ENCODE measurements at places on chromosomes 11 and 22.

- DNase-seq = no peak
Measured at GRCh38 chr22:34904486-34904885, 161.5 kb upstream of the ISX start.

- no peak for DNase-seq
Measured at GRCh38 chr11:117420143-117420485, 92.5 kb downstream of the CEP164 start.

DNA sequence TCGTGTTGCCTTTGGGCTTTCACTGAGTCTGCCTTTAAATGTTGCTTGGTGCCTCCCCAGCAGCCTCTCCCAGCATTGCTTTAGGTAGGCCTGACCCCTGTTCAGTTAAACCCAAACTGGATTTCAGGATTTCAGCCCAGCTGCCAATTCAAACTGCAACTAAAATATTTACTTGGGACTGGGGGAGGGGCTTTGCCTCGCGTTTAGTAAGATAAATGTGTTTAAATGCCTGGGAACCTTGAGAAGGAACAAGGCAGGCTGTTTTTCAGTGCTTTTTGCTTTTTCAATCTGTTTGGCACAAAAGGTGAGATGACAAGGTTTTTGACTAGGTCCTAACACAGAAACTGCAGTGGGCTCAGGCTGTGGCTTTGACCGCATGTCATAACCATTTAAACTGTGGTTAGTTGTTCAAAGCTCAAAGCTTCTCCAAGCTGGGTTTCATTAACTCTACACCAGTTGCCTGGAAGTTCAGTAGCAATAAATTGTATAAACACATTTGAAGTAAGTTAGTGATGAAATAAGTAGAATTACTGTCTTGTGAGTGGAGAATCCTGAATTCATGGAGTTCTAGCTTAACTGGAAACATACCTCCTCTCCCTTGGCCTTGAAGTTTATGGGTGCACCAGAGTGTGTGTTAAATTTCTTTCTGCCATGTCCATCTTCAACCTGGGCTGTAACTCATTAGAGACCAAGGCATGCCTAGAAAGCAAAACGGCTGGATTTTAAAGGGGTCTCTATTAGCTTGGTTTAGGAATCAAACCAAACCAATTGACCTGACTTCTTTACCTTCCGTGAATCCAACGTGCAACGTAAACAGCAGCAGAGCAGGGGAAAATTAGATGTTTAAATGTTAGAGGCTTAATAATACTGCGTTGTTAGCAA lies 3.6 kb downstream of the PKNOX2 start:
- no peak for DNase-seq

DNA sequence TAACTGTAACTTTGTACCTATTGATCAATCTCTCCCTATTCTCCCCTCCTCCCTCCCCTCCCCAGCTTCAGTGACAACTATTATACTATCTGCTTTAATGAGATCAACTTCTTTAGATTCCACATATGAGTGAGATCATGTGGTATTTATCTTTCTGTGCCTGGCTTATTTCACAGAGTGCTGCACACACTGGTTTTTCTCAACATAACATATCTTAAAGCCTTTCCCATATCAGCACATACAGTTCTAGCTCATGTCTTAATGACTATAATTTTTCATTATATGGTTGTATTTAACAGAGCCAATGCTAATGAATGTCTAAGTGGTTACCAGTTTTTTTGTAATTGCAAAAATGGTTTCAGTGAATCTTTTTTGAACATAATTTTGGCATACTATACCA lies 340.3 kb upstream of the DDI1 start:
- DNase-seq = no peak

- DNase-seq = no peak
Measured at GRCh38 chr11:10407749-10408685, 47.0 kb upstream of the AMPD3 start.

GRCh38 chr22:49296561-49296960 lies 531.1 kb downstream of the BRD1 start:
- DNase-seq = no peak

- DNase-seq = no peak
Measured at GRCh38 chr22:27397954-27398342, 403.6 kb downstream of the MN1 start.

DNA sequence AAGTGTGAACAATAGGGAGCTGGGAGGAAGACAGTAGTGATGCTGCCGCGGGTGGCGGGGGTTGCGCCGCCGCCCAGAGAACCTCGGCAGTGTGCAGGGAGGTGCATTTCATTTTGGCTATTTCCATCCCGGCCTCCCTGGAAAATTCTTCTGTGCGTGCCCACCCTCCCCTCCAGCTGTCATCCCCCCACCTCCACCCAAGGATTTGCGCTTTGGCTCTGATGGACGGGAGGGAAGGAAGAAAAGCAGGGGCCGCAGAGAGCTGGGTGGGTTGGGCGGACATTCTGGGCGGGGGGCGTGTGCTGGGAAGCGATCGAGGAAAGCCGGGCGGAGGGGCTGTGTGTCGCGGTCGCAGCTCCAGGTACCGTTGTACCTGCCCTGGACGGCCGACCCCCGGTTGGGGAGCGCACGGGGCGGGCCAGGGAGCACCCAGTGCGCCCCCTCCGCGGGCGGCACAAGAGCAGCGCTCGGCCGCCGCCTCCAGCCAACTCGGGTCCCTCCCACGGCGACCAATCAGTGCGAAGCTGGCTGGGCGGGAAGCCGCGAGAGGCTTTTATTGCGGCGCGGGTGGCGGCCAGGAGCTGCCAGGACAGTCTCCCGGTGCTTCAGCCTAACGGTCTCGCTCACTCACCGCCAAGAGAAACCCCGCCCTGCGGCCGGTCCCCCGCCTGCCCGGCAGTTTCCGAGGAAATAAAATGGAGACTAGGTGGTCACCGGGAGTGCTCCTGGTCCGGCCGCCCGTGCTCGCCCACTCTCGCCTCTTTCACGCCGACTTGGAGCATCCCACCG lies 1.6 kb downstream of the NCAM1 start:
- no peak for DNase-seq

DNA sequence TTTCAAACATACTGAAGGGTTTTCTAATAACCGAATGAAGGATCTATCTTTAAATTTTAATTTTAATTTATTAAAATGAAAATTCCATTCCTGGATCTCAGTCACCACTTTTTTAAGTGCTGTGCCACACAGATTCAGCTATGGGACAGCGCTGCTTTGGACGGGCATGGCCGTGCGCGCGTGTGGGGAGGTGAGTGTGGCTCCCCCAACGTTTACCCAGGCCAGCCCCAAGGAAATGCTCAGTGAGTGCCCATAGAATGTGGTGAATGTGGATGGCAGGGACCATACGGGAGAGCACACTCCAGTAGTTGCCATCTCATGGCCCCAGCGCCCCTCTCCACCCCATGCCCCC lies 88.0 kb upstream of the KCNQ1OT1 start:
- DNase-seq = no peak

GRCh38 chr11:78319453-78319955 lies 98.1 kb downstream of the GAB2 start:
- no peak for DNase-seq

DNA sequence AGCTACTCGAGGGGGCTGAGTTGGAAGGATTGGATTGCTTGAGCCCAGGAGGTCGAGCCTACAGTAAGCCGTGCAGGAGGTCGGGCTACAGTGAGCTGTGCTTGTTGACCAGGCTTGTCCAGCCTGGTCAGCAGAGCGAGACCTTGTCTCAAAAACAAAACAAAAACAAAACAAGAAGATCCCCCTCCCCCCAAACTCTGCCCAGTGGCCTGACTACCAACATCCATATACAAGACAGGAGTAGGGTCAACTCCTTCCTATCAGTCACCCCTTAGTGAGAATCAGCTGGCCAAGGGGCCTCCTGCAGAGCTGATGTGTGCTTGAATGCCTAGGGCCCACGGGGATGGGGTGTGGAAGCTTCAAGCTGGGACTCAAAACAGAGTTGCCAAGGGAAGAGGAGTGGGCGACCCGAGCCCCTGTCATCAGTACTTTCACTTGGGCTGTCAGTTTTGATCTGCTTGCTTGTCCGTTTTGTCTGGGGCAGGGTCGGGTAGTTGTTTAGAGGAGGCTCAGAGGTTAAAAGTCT lies 942 bp upstream of the TSPAN18 start:
- DNase-seq = no peak

DNA sequence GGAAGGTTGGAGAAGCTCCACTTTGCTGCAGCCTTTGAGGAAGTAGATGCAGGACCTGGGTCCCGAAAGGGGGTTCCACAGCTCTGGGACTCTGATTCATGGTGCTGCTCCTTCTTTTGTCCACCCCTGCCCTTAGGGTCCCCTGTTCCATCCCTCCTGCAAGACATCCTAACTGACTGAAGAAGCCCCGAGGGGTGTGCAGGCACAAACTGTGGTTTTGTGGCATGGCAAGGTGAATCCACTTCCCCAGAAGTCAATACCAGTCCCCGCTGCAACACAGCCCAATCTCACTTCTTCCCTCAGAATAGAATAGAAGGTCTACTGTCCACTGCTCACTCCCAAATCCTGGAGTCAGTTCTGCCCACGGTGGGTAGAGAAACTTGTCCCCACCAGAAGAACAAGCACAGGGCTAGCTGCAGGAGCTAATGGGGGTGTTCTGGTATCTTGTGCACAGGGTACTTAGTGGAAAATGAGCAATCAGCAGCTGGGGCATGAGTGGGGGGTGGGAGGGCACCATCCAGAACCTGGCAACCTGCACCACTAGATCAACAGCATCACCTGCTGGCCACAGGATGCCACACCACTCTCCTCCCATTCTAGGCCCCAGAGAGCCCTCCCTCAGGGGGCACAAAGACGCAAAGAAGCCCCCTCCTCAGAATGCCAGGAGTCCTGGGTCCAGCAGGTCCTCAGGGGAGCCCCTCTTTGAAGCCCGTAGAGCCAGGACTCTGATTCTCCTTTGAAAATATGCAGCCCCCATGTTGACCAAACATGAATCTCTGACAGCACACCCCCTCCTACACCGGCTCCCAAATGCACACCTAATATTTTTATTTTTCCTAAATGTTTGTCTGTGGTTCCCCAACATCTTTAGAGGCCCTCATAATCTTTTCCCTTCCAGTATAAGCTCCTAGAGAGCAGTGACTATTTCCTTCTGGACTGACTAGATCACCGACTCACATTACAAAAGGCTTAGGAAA lies 14.1 kb downstream of the SPATA19 start:
- DNase-seq = no peak

DNA sequence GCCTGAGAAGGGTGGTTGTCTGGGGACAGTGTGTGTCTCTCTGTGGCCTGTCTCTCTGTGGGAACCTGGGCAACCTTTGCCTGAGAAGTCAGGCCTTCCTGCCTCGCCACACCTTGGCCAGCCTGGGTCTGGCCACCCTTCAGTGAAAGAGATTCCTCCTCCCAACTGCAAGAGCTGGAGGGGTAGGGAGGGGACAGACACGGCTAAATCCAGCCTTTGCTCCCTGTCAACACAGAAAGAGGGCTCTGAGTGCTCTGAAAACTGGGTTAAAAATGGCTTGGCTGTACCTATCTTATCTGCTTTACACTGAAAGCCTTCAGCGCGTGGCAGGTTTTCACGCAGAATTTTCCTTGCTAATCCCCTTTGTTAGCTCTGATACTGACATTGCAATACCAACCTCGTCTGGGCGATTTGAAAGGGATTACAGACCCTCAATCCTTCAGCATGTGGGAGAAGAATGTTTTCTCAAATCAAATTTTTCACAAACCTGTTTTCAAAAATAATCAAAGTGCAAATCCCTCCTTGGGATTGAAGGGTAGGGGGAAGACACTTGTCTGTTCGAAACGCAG lies 163.7 kb downstream of the DSCAML1 start:
- DNase-seq = no peak

DNA sequence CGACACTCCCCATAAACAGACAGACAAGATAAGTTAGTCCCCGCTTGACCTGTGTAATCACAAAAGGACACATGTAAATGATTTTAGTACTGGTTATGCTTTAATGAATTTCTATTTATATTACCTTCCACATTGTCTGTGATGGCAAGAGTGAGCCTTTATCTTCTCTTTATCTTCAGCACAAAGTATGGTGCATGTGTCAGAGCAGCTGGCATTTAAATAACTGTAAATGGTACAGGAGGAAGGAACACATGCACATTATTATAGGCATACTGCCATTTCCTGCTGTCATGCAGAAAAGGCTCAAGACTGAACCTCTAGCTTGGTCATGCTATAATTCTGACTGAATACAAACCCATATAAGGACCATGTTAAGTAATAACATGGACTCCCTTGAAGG lies 1342.7 kb upstream of the TENM4 start:
- no peak for DNase-seq

DNA sequence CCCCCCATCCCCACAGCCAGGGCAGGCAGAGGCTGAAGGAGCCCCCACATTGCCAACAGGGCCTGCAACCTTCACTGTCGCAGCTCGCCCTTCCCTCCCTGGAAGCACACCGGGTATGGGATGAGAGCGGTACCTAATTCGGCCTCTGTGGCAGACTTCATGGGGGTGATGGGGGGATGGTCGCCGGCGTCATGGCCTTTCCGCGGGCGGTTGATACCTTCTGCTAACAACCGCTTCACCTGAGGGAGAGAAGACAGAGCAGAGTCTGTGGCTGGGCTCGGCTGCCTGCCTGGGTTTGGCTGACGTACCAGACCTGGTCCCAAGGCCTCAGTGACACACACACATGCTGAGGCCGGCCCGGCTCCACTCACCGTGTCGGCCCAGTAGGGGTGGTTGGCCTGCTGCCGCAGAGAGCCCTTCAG lies 11.2 kb upstream of the PPM1F start:
- no peak for DNase-seq

DNA sequence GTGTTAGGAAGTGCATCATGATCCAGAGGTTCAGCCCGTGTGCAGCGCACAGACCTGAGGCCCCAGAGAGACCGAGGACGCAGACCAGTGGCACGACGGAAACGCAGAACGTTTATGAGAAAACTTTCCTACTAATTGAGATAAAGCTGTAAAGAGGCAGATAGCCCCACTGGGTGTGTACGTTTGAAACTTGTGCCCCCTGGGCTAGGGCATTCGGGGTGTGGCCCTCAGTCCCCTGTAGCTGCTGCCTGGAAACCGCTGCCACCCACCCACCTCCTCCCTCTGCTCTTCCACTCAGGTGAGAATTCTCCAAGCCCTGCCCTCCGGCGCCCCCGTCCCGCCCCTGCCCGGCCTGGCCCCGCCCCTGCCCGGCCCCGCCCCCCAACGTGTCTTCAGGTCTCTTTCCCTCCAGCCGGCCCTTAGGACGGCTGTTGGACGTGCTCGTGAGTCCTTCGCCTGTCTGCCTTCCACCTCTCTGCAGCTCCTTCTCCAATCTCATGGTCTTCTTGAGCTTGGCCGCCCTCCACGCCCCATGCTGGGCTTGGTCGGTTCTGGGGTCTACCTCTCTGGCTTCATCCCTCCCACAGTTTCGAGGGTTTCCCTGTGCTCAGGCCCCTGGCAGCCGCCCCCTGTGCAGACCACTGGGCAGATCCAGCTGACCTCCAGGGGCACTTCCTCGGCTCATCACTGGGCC lies 12.1 kb downstream of the MAPK8IP2 start:
- no peak for DNase-seq

GRCh38 chr22:27284324-27284723 lies 517.2 kb downstream of the MN1 start:
- no peak for DNase-seq

- DNase-seq = no peak
Measured at GRCh38 chr11:127381247-127381646, 380.7 kb upstream of the KIRREL3 start.

DNA sequence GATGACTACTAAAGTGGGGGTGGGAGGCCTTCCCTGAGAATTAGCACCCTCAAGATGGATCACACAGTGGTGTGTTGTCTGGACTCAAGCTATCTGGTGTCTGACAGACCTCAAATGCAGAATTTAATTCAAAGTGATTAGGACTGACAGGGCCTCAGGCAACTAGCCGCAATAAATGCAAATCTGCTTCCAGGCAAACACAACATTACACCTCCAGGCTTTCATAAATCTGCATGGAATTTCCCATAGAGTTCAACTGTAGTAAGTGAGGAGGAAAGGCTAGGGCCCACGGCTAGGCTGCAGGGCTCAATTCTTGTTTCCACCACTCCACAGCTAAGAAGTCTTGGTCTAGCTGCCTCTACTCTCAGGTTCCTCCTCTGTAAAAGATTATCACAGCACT lies 331.4 kb downstream of the LARGE1 start:
- DNase-seq = no peak
